ENCODE measurements at places on chromosomes 6 and 20.
A peak's percentile ranks its signal among the peaks of the same experiment; 100 is the strongest.

- DNase-seq, result peak; percentile 86
Measured at GRCh38 chr20:33209789-33210188, 7.4 kb upstream of the BPIFA3 start.

- DNase-seq, result no peak
Measured at GRCh38 chr6:114281496-114281895, 61.3 kb downstream of the HS3ST5 start.

- DNase-seq, result no peak
Measured at GRCh38 chr6:154058963-154059680, 20.1 kb downstream of the OPRM1 start.

- peak; percentile 59 for DNase-seq
Measured at GRCh38 chr6:84428300-84428907, 201.0 kb upstream of the CEP162 start.

DNA sequence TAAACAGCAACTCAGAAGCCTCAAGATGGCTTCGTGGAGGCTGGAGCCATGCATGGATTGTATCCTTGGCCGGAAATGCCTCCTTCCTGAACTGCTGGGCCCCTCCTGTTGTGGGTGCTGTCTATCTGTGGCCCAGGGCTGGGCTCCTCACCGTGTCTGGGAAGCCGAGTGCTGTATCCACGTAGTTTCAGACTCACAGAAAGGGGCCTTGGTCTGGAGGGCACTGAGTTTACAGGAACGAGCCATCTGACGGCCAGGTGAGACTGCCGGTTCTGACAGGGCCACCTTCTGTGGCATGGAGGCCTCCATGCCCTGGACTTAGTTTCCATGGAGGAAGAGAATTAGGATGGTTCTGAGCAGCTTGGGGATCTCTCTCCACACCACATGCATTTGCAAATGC is 142.2 kb downstream of the ERMARD start:
- no peak for DNase-seq

DNA sequence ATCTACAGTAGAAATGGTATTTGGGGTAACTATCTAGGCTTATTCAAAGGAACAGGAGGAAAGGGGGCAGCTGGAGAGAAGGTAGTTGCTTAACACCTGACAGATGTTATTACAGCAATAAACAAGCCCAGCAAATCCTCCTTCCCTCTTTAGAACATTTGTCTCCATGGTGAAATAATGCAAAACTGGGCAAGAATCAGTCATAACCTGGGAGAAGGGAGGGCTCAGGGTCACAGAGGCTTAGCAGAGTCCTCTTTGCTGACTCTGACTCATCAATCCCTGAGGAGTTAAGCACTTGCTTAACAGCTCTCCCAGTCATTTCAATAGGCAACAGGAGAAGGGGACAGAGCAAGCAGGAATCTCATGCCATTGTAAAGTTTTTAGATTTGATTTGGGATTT is 230.3 kb downstream of the IBTK start:
- DNase-seq, result no peak

DNA sequence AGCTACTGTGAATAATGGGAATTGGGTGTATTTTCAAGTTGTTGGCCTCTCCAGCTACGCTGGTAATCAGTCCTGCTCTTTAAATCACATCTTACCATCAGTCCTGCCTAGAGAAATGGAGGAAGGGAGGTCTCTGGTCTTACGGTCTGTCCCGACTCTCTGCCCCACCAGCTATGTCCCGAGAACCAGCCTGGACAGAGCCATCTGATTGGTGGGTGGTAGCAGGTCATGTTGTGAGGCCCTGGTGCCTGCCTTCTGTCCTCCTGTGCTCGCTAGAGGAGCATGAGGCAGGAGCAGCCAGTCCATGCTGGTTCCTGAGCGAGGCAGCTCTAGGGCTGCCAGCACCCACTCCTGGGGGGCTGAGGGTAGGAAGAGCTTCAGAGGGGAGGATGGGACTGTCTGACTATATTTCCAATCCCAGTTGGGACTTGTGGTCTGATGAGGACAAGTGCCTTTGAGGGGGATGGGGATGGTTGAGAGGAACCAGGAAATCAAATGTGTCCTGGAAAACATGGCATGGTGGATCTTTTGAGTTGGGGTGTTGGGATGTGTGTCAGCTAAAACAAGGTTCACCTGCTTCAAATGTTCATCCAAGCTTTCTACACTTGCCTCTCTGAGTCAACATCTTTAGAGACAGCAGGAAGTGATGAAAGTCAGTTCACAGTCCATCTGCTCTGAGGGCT is 33.0 kb downstream of the SYNJ2 start:
- DNase-seq, result no peak

- no peak for DNase-seq
Measured at GRCh38 chr6:16822529-16822928, 61.3 kb upstream of the ATXN1 start.

DNA sequence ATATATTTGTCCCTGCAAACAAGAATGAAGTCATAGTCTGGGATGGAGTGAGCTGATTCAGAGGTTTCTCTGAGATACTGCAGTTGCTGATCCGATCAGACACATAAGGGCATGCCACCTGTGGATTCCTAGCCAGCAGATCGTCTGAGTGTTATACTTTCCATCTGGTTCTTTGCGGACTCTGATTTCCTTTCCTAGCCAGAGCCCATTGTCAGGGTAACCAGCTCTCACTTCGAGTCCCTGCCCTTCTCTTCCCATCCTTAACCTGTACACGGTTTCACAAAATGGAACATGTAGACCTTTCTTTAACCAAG is 100.9 kb downstream of the TMEM200A start:
- no peak for DNase-seq

- no peak for DNase-seq
Measured at GRCh38 chr6:34157236-34157830, 11.4 kb upstream of the GRM4 start.

- DNase-seq, result no peak
Measured at GRCh38 chr6:35381132-35381531, 38.8 kb downstream of the PPARD start.

DNA sequence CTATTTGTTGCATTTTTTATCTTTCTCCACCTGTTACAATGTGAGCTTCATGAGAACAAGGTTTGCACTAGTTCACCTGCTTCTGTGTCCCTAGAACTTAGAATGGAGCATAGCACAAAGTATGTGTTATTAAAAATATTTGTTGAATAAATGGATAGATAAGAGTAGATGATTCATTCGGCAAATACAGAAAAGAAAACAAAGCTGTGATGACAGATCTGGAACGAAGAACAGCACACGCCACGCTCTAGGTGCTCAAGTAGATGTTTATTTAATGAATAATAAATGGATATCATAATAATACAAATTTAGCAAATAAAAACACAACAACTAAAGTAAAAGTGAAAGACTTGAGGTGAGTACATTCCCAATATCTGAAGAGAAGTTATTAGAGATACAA is 273.1 kb downstream of the HAO1 start:
- DNase-seq, result no peak

GRCh38 chr20:37948956-37949355 is 46.0 kb downstream of the VSTM2L start:
- DNase-seq, result peak; percentile 21

- no peak for DNase-seq
Measured at GRCh38 chr20:1183153-1183552, 1.6 kb downstream of the TMEM74B start.

DNA sequence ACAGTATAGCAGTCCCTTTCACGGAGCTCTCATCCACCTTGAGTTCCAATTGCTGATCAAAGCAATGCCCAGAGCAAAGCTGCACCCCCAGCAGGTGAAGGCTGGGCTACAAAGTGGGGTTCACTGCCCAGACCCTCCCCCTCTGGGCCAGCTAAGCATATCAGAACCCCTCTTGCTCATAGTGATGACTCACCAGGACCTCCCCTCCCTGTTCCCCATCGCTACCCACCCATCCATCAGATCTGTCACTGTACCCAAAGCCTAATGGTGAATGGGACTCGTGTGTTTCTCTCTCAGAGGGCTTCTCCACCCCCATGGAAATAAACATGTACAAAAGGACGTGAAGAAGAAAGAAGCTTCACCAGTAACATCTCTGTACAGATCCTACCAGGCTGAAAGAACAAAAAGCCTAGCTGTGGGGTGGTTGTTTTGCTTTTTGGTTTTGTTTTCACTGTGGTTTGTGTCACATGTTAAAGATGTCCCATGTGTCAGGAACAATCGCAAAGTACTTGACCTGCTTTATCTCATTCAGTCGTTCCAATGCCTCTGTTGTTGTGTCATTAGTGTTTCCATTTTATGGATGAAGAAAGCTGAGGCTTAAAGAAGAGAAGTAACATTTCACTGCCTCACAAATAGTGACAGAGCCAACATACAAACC is 518.5 kb downstream of the CD83 start:
- DNase-seq, result no peak

- peak; percentile 78 for DNase-seq
Measured at GRCh38 chr20:50724851-50725723, 6.3 kb upstream of the PARD6B start.

DNA sequence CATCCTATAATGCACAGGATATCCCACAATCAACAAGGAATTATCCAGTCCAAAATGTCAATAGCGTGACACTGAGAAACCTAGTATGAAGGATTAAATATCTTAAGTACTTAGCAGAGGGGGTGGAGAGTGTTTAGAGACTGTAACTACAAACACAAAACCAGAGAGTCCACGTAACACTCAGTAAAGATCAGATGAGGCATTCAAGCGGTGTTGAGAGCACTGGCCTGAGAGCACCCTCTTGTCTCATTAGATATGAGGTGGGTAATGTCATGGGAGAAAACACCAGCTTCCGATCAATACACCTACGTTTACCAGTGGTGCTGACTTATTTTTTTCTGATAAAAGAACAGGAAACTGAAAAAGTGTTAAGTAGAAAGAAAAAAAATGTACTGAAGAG is 2.3 kb downstream of the FAM184A start:
- DNase-seq, result no peak

All from ecto neural progenitor cell (in vitro differentiated cells).